ENCODE measurements at places on chromosomes 11 and 22. TPM values are rescaled to one million over a fixed set of nuclear protein-coding genes. Genes with fewer than 3 reads are reported as not detected.

DNA sequence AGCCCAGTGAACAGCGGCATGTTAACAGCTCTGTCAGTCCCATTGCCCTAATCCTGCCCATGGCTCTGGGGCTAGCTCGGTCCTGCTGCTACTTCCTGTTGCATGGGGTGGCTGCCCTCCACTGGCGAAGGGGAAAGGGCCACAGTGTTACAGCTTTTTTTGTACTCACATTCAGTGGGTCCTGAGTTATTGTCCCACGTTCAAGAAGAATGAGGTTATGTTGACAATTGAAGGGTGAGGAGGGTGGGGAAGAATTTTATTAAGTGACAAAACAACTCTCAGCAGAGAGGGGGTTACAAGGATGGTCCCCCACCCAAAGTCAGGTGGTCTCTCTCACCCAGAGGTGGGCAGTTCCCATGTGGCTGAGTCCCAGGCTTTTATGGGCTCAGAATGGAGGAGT lies 17.7 kb upstream of the MS4A7 start:
- no peak for DNase-seq

GRCh38 chr11:59368238-59369022 lies 9.7 kb downstream of the OR5AN1 start:
- DNase-seq, result no peak

- no peak for DNase-seq
These were observed 82.8 kb downstream of the CABIN1 start for GRCh38 chr22:24093855-24094254.

DNA sequence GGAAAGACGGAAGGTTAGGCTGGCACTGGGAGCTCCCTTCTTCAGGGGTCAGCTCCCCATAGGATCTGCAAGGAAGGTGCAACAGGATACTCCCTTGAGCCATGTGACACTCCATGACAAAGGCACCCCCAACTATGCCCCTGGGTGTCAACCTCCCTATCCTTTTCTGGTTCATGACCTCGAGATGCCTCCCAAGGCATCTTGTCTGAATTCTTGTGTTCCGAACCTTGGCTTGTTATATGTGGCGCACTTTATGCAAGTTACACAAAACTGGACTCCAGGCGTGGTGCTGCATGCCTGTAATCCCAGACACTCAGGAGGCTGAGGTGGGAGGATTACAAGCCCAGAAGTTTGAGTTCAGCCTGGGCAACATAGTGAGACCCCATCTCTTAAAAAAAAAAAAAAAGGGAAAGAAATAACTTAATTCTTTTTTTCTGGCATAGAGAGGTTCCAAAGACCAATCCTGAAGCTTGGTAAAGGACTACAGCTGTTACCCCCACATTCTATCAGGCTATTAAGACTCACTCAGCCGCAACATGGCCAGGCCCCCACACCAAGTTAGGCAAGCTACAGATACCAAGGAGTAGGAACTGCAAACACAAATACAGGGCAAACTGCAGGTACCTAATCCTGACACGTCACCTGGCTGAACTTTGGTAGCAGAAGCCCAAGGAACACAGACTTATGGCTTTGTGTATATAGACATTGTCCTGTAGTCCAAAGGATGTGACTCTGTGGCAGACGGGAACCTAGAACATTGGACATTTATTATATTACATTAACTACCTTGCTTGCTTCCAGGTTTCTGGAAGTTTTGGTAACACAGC lies 1.4 kb downstream of the C11orf24 start:
- DNase-seq, result no peak

GRCh38 chr22:28608546-28608945 lies 71.1 kb downstream of the TTC28 start:
- DNase-seq, result no peak

GRCh38 chr11:63666874-63667273 lies 4.3 kb downstream of the ATL3 start:
- DNase-seq, result no peak

DNA sequence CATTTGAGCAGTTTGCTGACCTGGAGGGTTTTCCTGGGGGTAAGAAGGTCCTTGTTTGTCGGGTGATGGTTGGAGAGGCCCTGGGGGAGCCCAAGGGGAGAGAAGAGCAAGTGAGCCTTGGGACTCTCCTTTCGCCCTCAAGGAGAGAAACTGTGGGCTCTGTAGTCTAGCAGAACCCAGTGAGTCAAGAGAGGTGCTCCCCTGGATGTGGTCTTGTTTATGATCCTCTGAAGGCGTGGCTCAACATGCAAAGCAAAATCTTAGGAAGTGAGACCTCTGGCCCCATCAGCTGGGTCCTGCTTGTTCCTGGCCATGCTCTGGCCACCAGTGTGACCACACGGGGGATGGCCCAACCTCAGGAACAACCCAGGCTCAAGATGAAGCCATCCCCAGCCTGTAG lies 66.5 kb upstream of the ALX4 start:
- no peak for DNase-seq

GRCh38 chr11:10857709-10858438 lies at the start of gene ZBED5:
TSS of gene ZBED5 (minus strand) at chr11:10858053. CDS start at chr11:10854945, 3,108 bp downstream.
- peak; percentile 98 for DNase-seq

DNA sequence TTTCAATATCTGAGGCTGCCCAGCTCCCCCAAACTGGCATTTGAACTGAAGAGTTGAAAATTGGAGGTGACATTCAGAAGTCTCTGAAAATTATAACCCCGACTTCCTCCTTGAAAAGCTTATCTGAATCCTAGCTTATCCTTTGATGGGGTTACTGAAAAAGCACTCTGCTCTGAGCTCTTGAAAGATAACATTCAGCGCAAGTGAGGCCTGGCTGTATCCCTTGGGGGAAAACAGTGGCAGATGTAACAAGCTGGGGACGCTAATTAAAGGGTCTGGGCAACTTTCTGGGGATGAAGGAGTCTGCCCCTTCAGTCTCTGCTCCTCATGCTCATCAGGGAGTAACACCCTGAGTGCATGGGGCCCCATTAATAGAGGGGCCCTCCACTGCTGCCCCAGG lies 402.0 kb upstream of the CADM1 start:
- DNase-seq, result no peak

GRCh38 chr11:16338393-16338792 lies 18.0 kb downstream of the SOX6 start:
- no peak for DNase-seq

DNA sequence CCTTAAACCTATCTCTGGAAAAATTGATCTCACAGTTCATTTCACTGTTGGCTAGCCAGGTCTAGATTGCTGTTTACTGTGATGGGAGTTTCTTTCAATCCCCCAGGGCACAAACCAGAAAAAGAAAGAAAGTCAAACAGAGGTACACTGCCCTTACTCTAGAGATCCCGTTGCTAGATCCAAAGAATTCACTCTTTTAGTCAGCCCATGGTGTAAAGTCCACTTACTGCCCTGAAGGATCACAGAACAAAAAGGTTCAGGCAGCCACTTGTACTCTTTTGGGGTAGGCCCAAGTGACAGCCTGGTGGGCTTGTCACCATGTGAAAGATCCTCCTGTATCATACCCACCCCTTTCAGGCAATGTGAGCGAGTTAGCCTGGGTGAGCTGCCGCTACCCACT lies 162.6 kb upstream of the CCDC179 start:
- no peak for DNase-seq

DNA sequence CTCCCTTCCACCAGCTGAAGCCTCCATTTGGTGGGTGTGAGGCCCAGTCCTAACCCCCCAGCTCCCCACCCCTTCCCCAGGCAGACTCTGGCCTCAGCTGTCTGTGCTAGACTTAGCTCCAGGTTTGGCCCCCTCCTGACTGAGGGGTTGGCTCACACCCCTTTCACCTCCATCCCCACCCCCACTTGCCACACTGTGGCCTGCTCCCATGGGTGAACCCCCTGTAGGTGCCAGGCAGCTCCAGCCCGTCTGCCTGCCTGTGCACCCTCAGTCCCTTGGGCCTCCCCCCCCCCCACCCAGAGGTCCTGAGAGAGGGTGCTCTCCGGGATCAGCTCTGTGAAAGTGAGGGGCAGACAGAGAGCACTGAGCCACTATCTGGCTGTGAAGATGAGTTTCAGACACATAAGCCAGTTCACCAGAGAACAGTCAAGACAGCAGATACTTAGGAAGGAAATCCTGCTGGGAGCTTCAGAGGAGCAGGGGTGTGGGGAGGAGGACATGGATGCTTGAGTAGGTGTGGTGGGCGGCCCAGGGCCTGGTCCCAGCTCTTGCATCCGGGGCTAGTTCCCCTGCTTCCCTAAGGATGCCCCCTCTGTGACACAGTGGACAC lies 36.2 kb downstream of the PPM1F start:
- no peak for DNase-seq

- no peak for DNase-seq
These were observed 613.5 kb downstream of the SOX6 start for GRCh38 chr11:15742626-15743519.

DNA sequence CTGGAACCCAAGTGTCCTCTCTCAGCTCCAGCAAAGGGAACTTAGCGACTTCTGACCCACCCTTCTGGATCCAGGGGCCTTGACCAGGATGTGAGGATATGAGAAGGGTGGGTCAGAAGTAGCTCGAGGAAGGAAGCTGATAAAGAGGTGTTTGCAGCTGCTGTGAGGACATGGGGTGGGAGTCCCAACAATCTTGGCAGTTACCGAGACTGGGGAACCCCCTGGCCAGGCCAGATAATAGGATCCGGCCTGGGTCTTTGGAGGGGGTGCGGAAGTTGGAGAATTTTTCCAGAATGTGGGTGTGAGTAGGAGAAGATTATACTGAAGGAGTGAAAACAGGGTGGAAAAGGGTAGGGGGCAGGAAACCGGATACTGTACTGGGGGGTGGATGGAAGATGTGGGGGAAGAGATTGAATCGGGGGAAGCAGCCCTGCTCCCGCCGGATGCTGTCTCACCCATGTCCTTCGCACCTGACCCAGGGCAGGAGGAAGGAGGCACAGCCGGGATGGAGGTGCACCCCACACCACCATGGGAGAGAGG lies 2.8 kb upstream of the MCAM start:
- no peak for DNase-seq

GRCh38 chr22:17199003-17199731 lies 20.1 kb downstream of the ADA2 start:
- no peak for DNase-seq

- DNase-seq, result no peak
These were observed 34.7 kb downstream of the CACNG2 start for GRCh38 chr22:36668854-36669253.

DNA sequence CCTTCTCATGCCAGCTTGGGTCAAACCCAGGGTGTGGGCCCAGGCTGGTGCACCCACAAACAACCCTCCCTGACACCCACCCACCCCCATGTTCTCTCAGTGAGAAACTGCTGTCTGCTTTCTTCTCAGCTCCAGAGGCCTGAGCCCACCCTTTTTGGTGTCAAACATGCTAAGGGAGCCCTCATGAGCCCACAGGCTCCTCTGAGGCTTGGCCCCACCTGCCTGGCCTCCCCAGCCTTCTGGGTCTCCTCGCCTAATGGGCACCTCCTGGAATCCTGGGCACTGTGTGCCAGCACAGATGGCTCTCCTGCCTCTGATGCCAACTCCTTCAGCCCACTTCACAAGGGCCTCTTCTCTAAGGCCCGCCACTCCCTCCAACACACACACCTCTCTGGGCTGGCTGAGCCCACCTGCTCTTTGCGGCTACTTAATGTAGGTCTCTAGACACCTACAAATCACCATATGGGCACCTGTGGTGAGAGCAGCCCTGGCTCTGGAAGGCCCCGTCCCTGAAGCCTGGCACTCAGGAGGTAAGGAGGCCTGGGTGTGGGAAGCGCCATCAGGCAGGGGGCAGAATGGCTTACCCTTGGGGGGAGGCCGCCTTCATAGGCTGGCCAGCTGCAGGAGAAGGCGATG lies 4.4 kb downstream of the NAGA start:
- DNase-seq, result no peak

- DNase-seq, result peak; percentile 20
These were observed 72.2 kb downstream of the RBMXL2 start for GRCh38 chr11:7160814-7161489.

- no peak for DNase-seq
These were observed 5.6 kb upstream of the MFNG start for GRCh38 chr22:37491559-37492427.

DNA sequence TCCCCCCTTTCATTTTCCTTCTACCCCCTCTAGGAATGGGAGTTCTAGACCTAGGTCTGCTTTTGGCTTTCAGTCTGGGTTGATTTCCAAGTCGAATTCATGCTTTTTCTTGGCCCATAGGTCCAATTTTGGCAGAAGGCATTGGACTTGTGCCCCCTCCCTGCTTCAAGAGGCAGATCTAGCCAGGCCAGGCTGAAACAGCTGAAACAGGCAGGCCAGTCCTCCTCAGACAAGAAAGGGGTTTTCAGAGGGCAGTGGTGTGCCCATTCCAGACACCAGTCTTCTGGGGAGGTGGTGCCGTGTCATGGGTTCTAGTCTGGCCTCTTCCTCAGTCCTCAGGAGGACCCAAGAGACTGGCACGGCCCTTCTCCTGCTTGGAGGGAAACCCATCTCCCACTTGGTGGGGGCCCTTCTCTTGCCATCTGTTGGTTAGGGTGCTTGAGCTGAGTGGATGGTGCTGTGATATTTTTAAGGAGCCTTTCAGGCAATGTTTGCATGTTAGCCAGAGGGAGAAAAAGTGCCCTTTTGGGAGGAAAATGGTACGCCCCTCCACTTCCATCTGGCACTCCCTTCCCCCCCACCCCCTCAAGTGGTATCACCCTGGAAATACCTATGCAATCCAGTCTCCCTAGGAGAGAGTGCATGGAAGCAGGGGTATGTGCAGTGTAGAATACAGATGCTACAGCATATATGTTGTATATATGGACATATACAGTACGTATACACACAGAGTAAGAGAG lies 53.6 kb downstream of the SYT13 start:
- DNase-seq, result no peak

DNA sequence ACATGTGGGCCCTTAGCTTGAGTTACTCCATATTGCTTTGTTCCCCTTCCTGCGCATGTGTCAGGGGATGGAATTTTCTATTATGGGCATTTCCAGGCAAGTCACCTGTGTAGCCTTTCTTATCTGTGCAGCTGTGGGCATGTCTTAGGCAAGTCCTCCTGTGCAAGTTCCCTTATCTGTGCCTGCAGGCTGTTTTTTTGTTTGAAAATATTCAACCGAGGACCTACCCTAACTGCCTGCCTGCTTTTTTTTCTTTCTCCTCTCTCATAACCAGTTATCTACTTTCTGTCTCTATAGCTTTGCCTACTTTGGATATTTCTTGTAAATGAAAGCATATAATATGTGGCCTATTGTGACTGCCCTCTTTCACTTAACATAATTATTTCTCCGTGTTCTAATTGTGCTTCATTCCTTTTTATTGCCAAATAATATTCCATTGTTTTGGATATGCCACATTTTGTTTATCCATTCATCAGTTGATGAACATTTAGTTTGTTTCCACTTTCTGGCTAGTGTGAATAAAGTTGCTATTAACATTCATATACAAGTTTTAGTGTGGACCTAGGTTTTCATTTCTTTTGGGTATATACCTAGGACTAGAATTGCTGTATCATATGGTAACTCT lies 83.6 kb upstream of the CADM1 start:
- no peak for DNase-seq

Gene LRRC56
- total RNA-seq, result 1.6 TPM

Gene SCGB1C1
- not detected for total RNA-seq

Gene SERPING1
- total RNA-seq, result not detected

Gene OR10D3
- total RNA-seq, result not detected

Gene NXPE4
- not detected for total RNA-seq

Gene MS4A3
- total RNA-seq, result not detected

Gene RAB38
- total RNA-seq, result 0.97 TPM

Gene CRKL
- total RNA-seq, result 65.1 TPM

Gene CCDC188
- 0.52 TPM for total RNA-seq

Gene TST
- total RNA-seq, result 5.5 TPM

Gene KLHL35
- total RNA-seq, result 0.12 TPM
